NCI-H82 (cell line): ENCODE measurements at places on chromosomes 2 and 18.

GRCh38 chr2:218368621-218369153 lies 12.0 kb downstream of the CATIP start:
- DNase-seq = no peak

DNA sequence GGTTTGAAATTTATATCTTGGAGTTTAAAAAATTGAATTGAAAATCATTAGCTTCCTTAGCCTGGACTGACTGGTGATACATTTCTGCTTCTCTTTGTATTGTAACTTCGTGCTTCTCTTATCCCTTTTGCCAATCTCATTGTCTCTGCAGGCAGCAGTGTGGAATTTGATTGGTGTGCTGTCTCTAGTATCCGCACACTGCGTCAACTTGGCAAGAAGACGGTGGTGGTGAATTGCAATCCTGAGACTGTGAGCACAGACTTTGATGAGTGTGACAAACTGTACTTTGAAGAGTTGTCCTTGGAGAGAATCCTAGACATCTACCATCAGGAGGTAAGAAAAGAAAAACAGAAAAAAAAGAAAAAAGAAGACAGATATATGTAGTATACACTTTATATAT lies 85.9 kb downstream of the CPS1 start:
- no peak for DNase-seq

- DNase-seq = no peak
These were observed 285.3 kb upstream of the SLC8A1 start for GRCh38 chr2:40737180-40737579.

DNA sequence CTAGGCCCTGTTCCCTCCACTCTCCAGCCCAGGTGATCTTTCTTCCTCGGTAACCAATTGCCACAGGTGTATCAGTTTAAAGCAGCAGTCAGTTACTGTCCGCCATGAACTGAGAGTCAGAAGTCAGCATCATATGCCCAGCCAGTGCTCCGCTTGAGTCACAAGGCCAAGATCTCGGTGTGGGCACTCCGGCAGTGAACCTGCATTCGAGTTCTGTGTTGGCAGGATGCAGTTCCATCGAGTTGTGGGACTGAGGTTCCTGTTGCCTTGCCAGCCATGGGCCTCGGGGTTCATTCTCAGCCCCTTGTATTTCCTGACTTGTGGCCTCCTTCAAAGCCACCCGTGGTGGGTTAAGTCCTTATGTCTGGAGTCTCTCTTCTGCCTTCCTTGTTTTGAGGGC lies 3.1 kb upstream of the TMEM185B start:
- DNase-seq = no peak

GRCh38 chr2:24816884-24817283 lies 23.7 kb downstream of the CENPO start:
- DNase-seq = no peak
